ENCODE measurements at places on chromosomes 2 and 18.

- DNase-seq, result no peak
Observed at GRCh38 chr2:72146347-72147302, 1.0 kb downstream of the CYP26B1 start.

DNA sequence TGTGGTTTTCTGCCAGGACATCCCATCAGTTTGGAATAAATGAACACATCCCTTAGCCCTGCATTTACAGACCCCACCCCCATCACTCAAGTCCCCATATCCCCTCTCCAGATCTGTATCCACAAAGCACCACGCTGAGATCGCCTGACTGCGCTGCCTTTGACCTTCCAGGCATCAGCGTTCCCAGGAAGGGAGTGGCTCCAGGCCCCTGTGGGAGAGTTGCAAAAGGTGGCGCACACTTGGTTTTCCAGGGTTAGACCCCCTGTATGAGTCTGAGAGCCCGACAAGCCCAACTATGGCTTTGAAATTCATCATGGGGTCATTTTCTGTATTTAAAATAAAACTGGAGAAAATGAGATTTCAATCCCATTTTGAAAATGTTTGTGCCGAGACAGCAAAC lies 137.0 kb upstream of the ZNF236 start:
- DNase-seq, result no peak

DNA sequence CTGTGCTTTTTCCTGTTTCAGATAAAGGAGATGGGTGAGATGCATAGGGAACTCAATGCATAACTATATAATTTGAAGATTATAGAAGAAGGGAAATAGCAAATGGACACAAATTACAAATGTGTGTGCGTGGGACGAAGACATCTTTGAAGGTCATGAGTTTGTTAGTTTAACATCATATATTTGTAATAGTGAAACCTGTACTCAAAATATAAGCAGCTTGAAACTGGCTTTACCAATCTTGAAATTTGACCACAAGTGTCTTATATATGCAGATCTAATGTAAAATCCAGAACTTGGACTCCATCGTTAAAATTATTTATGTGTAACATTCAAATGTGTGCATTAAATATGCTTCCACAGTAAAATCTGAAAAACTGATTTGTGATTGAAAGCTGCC lies 16.4 kb upstream of the MSH2 start:
- no peak for DNase-seq

DNA sequence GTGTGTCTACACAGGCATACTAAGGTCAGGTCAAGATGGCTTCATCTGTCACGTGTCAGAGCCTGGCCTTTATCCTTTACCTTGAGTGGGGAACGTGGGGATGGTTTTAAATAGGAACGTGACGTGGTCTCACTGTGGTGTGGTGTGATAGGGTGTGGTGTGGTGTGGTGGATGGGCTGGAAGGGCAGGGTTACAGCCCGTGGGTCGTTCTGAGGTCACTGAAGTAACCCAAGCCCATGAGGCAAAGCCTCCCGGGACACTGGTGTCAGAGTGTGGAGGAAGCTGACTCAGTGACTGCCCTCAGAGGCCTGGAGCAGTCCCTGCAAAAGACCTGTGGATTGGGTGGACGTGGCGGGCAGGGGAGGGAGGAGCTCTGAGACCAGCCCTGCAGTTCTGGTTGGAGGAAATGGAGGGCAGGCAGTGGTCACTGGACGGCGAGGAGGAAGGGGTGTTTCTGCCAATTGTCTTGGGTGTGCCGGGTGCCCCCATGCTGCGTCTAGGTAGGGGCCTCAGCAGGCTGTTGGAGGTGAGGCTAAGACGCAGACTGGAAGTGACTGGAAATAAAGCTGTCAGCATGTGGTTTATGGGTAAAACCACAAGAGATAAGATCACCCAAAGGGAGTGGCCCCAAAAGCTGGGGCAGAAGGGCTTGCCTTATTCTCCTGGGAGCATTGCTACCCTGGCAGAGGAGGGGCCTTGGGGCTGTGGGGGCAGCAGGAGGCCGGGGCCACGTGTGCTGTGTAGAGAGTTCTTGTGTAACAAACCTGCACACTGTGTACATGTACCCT lies 84.8 kb downstream of the SH3RF3 start:
- DNase-seq, result no peak

GRCh38 chr2:227377467-227378351 lies 1.4 kb downstream of the TM4SF20 start:
- no peak for DNase-seq

GRCh38 chr2:43100362-43100882 lies 126.0 kb downstream of the ZFP36L2 start:
- DNase-seq, result no peak

All from glutamatergic neuron (in vitro differentiated cells).